Lung (tissue), 17 donors: ENCODE measurements at places on chromosomes 4 and X. TPM values are rescaled to one million over a fixed set of nuclear protein-coding genes. Genes with fewer than 3 reads are reported as not detected.

DNA sequence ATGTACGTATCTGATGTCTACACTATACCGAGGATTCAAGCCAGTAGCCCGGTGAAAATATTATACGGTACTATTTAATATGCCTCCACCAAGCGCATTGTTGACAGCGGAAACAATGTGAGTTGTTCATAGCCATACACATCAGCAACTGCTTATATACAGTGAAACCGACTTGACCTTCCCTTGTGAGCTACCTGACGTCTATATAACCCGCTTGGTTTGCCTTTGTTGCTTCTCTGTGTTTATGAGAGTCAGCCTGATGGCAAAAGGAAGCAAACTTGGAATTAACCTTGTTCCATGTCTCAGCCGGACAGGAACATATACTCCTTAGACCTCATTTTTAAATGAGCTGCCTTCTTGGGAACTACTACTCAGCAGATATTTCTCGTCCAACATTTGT, 211.8 kb downstream of the DCTD start:
- no peak for DNase-seq
- no peaks in the 10 kb centered on the region for H3K27me3 ChIP-seq
- H3K4me1 ChIP-seq, result no peaks in the 10 kb centered on the region
- H3K36me3 ChIP-seq, result no peaks in the 10 kb centered on the region

GRCh38 chr4:19193274-19193981, 1058.3 kb upstream of the SLIT2 start:
- no peaks in the 10 kb centered on the region for H3K4me1 ChIP-seq
- DNase-seq, result no peak
- H3K27ac ChIP-seq, result no peak overlapping the region

Gene HPGDS
- 3.4 TPM for total RNA-seq

DNA sequence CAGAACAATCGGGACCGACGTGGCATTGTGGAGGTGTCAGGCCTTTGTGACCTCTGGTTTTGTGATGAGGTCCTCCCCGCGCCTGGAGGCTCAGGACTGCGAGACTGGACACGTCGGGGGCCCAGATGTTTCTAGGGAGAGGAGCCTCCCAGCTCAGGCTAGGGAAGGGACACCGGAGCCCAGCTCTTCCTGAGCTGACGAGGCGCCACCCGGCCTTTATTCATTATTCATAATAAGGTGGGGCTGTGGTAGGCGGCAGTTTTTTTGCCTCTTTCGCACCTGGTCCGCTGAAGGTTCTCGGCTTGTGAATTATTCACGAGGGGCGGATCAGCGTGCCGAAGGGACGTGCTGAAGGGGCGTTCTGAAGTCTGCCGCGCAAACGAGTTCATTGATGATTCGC, 2.3 kb upstream of the UBA1 start:
- H3K4me1 ChIP-seq, result peaks cover 8% of the 10 kb centered on the region
- no peak overlapping the region for H3K27ac ChIP-seq
- peaks cover 19% of the 10 kb centered on the region for H3K27me3 ChIP-seq

Gene DNASE1L1
- total RNA-seq, result 12.5 TPM

- H3K4me3 ChIP-seq, result no peak overlapping the region
- H3K27me3 ChIP-seq, result no peaks in the 10 kb centered on the region
- no peak overlapping the region for H3K27ac ChIP-seq
- no peak for DNase-seq
- H3K4me1 ChIP-seq, result no peaks in the 10 kb centered on the region
Observed at GRCh38 chr4:156825074-156825473, 146.5 kb downstream of the PDGFC start.

- no peaks in the 10 kb centered on the region for H3K27me3 ChIP-seq
- no peak overlapping the region for H3K27ac ChIP-seq
- H3K4me1 ChIP-seq, result no peaks in the 10 kb centered on the region
- no peak for DNase-seq
- peaks cover 13% of the 10 kb centered on the region for H3K36me3 ChIP-seq
Observed at GRCh38 chr4:25783943-25784342, 78.8 kb downstream of the SEL1L3 start.
